ENCODE measurements at places on chromosomes 1 and 21. TPM values are rescaled to one million over a fixed set of nuclear protein-coding genes. Genes with fewer than 3 reads are reported as not detected.
A peak's percentile ranks its signal among the peaks of the same experiment; 100 is the strongest.

- DNase-seq, result no peak
Observed at GRCh38 chr1:39683591-39684312, 7.5 kb downstream of the HPCAL4 start.

- peak; percentile 59 for DNase-seq
Observed at GRCh38 chr1:165773324-165773965, 4.8 kb upstream of the TMCO1 start.

- DNase-seq, result no peak
Observed at GRCh38 chr1:44222397-44223186, 9.3 kb downstream of the DMAP1 start.

- DNase-seq, result no peak
Observed at GRCh38 chr1:41503538-41504113, 19.1 kb upstream of the EDN2 start.

GRCh38 chr21:44313451-44313850 is 13.6 kb downstream of the PFKL start:
- DNase-seq, result no peak

DNA sequence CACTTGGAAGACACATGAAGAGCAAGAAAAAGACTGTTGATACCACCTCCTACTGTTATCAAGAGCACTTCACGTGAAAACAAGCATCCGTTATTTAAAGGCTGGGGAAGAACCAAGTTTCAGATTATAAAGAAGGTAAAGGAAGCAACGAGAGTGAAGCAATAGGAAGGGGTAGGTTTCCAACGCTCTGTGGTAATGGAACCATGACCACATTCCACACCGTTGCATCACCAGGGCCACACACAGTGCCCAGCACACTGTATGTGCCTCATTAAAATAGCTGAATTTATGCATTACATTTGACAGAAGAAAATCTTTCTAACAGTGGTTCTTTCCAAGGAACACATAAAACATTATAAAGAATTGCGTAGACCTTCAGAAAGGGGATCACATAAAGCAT is 435.8 kb downstream of the MRPL39 start:
- no peak for DNase-seq

DNA sequence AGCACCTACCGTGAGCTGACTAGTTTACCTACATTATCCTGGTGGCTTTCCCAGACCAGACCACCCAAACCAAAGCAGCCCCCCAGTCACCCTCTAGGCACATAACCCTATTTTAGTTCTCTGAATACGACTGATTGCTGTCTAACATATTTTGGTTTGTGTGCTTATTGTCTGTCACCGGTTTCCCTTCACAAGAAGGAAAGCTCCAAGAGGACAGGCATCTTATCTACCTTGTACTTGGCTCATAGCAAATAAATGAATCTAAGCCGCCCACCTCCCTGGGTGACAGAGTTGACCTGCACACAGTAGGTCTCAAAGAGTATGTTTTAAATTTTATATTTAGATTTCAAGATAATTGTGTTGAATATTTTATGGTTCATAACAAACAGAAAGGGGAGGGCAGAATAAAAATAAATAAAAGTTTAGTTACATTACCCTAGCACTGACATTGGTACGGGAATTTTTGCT is 904 bp upstream of the PRDX6 start:
- DNase-seq, result no peak

GRCh38 chr1:6419397-6419803 is 319 bp downstream of the HES2 start:
- no peak for DNase-seq

The OR2L13 gene
- not detected for total RNA-seq

DNA sequence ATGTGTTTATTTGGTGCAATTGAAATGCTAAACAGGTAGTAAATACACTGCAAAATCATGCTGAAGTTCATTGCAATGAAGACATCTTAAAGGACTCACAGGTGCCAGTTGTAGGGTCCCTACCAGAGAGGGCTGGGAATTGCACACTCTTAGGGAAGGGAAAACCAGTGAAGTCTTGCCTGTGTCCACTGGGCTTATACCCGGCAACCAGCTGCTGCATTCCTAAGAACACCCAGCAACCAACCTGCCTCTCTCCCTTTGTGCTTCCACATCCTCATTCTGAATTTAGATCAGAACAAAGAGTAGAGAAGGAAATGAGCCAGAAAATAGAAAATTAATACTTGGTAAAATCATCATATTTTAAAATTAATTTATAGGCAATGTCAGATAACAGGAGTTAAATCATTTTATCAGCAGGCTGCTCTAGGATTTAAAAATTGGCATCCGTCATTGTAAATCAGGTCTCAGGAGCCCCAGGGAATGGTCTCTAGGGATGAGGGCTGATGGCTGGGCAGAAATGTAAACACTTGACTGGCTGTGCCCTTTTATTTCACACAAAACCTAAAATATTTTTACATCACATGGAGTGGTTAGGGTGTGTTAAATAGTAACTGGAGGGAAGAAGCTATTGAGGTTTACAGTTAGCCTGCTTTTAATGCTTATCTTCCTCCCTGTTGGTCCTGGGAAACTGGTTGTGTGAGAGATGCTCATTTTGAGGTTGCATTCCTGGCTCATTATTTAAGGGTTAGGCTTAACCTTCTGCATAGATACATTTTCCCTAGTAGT is 31.3 kb downstream of the PTGFRN start:
- DNase-seq, result no peak

DNA sequence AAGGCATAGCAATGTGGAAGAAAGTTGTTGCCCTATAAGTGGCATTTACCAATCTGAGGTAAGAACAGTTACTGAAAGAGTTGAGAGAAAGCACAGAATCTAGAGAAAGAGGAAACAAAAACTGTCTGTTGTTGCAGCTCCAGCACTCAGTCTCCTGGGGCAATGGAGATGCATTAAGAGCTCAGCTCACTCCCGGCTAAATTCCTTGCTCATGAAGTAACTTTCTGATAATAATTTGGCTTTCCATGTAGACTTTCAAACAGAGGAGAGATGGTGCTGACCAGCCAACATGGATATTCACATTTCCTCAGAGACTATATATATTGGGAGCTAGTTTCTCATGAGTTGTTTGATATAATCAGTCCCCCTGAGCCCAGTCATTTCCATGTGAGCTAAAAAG is 135.3 kb downstream of the GDAP2 start:
- peak; percentile 75 for DNase-seq

The NFASC gene
- 0.80 TPM for total RNA-seq

DNA sequence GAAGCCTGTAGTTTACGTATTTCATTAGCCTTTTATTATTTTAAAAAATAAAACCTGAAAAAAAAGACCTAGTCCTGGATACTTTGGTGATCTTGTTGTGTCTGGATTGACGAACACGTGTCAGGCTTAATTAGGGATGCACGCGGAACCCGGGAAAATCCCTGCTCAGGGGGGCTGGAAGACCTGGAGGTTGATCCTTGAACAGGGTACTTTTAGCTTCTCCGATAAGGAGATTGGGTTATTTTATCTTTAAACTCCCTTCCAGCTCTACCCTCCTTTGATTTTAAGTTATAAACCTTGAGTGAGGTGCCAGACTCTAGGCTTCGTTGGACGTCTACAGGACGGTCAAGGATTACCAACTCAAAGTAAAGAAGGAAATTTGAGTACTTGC is 552 bp upstream of the ZNF691 start:
- no peak for DNase-seq

- DNase-seq, result no peak
Observed at GRCh38 chr1:91836331-91837040, 49.5 kb downstream of the TGFBR3 start.

DNA sequence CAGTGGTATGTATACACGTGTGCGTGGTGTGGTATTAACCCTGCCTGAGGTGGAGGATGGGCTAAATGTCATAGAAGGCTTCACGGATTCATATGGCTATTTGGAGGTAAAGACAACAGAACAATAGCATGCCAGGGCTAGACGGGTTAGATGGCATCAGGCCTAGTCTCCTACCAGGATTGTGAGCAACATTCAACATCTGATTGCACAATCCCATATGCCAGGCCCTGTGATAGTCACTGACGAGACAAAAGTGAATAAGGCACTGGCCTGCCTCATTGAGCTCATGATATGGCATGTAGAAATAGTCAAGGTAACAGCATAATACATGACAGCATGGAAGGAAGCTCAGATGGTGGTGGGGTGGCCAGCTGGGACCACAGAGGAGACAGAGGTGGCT is 167.1 kb upstream of the BEND5 start:
- no peak for DNase-seq

The GPR157 gene
- total RNA-seq, result 2.8 TPM

GRCh38 chr1:85317560-85317959 is 41.1 kb upstream of the BCL10 start:
- no peak for DNase-seq

GRCh38 chr1:30698401-30698981 is 24.9 kb downstream of the MATN1 start:
- DNase-seq, result no peak

GRCh38 chr1:185681034-185681633 is 53.1 kb upstream of the HMCN1 start:
- DNase-seq, result peak; percentile 60

- DNase-seq, result no peak
Observed at GRCh38 chr1:115113766-115114165, 24.5 kb upstream of the TSPAN2 start.

The AGL gene
- 30.3 TPM for total RNA-seq

- peak; percentile 85 for DNase-seq
Observed at GRCh38 chr1:9593492-9594465, 5.1 kb downstream of the TMEM201 start.

DNA sequence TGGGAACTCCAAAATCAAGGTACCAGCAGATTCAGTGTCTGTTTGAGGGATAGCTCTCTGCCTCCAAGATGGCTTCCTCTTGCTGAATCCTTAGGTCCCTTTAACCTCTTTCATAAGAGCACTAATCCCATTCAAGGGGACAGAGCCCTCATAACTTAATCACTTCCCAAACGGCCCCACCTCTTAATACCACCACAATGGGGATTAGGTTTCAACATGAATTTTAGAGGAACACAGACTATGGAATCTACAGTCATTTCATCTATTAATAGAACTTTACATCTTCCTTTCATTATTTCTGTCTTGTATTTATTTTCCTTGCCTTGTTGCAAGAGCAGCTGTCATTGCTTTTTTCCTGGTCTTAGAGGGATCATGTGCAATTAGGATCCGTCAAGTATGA is 30.3 kb downstream of the HOOK1 start:
- DNase-seq, result peak; percentile 2

The TPTE gene
- total RNA-seq, result not detected

The FOXO6 gene
- total RNA-seq, result 28.9 TPM

The MYOG gene
- 1,586 TPM for total RNA-seq

Data from myocyte (in vitro differentiated cells).